ENCODE measurements at places on chromosomes 5 and 9.

DNA sequence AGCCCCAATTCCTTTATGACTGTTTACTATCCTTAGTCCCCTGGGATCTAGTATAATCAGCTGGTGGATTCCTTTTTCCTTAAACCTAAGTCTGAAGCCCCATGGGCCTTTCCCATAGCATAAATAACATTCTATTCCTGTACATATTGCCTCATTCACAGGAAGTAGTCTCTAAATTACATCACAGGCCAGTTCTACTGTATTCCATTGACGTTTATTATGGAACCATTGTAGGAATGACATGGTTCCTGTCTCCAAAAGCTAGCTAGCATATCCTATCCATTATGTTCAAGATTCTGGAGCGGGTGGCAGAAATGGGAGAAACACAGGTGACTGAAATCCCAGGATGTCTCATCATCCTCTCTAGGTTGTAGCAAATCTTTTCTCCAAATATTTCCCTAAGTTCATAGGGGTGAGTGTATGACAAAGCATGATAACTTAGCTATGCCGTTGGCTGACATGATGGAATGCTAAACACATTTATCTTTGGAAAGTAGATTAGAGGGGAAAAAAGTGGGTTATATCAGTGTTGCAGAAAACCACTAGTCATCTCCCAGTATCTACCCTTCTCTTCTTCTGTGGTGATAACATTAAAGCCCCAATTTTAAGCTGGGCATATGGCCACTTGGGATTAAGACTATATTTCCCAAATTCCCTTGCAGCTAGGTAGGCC is 140.1 kb downstream of the FGF1 start:
- no peak for ATAC-seq

- no peak for ATAC-seq
Observed at GRCh38 chr9:21682381-21682780, 120.1 kb upstream of the MTAP start.

DNA sequence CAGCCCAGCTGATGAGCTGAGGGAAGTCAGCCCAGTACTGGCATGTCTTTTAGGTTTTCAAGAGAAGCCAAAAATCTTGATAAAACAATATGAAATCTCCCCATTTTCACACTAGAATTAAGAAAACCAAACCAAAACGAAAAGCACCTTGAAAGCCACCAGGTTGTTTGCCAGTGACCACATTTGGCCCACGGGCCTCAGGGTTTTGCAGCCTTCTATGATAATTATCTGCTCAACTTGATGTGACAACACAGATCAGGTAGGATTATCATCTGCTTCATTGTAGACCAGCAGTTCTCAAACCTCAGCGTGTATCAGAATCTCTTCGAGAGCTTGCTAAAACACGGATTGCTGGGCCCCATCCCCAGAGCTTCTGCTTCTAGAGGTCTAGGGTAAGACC is 101.4 kb downstream of the GALNT10 start:
- ATAC-seq: no peak

DNA sequence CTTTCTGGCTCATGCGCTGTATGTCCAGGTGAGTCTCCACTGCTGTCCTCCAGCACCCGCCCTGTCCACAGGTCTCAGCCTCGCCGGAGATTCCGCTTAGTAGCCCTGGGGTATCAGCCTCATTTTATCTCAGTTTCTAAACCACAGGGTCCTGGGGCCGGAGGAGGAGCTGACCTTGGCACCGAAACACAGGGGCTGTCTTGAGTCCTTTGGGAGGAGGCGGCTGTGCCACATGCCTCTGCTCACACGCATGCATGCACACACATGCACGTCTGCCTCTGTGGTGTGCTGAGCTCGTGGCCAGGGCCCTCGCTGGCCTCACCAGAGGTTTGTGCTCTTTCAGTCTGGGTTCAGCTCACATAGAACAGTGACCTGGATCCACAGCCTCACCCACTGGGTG is 23.3 kb downstream of the TRIP13 start:
- ATAC-seq: no peak

DNA sequence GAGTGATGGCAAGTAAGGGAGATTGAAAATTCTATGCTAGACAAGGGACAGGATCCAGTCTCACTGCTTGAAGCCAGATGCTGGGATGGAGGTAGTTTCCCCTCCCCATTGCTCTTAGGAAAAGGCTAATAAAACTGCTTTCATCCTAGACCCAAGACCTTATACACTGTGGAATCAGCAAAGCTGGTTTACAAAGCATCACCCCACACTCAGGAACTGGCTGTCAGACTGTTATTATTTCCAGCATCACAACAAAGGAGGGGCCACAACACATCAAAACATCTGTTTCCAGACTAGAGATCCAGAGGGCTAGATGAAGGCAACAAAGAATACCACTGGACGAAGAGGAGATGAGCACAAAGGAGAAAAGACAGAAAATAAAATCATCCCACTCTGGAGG is 364.6 kb upstream of the PTGER4 start:
- no peak for ATAC-seq

DNA sequence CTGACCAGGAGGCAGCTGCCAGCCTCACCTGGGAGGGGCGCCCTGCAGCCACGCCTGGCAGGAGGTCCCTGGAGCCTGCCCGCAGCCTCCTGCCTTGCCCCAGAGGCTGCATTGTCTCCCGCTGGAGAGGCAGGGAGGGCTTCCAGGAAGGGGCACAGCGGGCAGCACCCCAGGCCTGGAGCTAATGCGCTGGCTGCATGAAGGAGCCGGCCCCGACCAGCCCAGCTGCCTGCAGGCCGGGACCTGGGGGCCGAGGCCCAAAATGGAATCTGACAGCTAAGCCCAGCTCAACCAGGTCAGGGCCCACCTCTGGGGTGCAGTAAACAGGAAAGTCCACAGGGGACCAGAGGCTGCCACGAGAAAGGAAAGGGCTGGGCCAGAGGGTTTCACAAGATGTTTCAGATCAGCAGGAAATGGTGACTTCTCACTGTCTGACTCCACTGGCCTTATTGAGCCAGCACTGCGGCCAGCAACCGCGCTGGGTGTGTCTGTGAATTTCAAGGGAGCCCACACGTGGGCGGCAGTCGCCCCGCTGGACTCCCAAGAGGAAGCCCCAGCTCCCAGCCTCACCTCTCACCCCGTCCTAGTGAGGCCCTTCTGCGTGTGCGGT is 18.6 kb upstream of the NOTCH1 start:
- ATAC-seq: peak; percentile 69

DNA sequence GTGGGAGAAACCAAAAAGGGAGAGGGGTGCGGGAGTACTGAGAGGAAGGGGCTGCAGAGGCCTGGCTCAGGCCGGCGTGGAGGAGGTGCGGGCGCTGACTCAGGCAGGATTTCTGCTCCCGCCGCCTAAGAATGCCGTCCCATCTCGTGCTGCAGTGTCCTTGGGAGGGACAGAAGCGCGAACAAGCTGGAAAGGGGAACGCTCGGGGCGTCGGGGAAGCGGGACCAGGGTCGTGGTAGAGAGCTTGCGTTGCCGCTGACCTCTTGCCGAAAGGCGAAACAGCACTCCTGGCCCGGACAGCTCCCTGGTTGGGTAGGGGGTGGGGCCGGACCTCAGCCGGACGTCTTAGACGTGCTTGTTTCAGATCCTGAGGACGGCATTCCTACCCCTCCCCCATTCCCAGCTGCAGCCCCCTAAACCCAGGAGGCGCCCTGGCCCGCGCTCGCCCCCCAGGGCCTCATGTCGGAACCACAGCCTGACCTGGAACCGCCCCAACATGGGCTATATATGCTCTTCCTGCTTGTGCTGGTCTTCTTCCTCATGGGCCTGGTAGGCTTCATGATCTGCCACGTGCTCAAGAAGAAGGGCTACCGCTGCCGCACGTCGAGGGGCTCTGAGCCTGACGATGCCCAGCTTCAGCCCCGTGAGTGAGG is 1.1 kb downstream of the RELL2 start:
- ATAC-seq: peak; percentile 59

DNA sequence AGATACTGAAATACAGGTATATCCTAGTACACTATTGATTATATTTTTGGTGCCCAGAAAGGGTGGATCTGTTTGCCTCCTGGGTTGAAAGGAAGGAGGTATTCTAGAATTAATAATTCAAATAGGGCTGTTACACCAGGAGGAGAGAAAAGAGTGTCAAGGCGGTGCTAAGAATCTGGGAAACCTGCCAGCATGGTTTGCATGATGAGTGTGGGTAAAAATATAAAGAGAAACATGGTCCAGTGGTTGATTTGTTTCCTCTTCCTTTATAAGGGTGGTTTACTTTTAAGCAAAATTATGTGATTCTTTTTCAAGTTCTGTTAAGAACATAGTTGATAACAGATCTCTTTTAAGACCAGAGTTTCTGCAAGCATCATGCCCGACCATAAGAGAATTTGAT is 69.4 kb upstream of the NFIB start:
- no peak for ATAC-seq

GRCh38 chr5:81134066-81134465 is 99.1 kb upstream of the CKMT2 start:
- ATAC-seq: no peak

GRCh38 chr5:180803181-180804128 is 849 bp upstream of the MGAT1 start:
- ATAC-seq: peak; percentile 91

- ATAC-seq: no peak
Observed at GRCh38 chr5:142782976-142783530, 12.9 kb downstream of the ARHGAP26 start.

- no peak for ATAC-seq
Observed at GRCh38 chr9:98607787-98608186, 100.9 kb downstream of the GABBR2 start.

GRCh38 chr9:132588098-132588497 is 5.7 kb downstream of the BARHL1 start:
- ATAC-seq: no peak

DNA sequence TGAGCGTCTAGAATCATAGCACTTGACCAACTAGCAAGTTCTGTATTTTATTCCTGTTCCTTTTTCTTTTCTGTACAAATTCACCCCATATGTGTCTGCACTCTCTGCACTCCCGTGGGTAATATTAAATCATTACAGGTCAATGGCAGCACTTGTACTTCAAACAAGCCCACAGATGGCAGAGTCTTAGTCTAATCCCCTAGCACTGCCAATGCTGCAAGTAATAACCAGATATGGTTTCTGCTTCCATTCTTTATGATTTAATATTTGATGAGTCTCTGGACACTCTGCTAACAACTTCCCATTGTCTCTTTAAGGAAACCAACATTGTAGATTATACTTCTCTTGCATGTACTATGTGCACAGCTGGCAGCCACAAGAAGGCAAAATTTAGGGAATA is 343.8 kb upstream of the CHD1 start:
- ATAC-seq: no peak

- no peak for ATAC-seq
Observed at GRCh38 chr5:78473751-78474150, 113.3 kb downstream of the SCAMP1 start.

Measured in stimulated activated memory B cell treated with anti-CD40 and anti-IgM and Interleukin-4, amounts not matched to agents 10 μg/mL and 1 μg/mL and 100 μg/mL, for 72 hours (primary cell).